ENCODE measurements at places on chromosomes 2 and 18.

DNA sequence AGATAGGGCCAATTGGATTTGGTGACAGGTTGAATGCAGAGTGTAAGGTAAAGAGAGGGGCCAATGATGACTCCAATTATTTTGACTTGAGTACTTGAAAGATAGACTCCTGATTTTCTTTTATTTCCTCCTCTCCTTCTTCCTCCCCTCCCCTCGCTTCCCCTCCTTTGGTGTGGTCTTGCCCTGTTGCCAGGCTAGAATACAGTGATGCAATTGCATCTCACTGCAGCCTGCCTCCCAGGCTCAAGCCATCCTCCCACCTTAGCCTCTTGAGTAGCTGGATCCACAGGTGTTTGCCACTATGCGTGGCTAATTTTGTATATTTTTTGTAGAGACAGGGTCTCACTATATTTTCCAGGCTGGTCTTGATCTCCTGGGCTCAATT lies 2.3 kb downstream of the DGUOK start:
- DNase-seq: no peak

GRCh38 chr2:216661639-216662375 lies 28.6 kb downstream of the IGFBP2 start:
- no peak for DNase-seq

- no peak for DNase-seq
Measured at GRCh38 chr2:5360081-5360480, 332.1 kb upstream of the SOX11 start.

- no peak for DNase-seq
Measured at GRCh38 chr2:156346731-156347130, 14.2 kb upstream of the NR4A2 start.

- DNase-seq: no peak
Measured at GRCh38 chr2:196372811-196373664, 201.7 kb upstream of the STK17B start.

DNA sequence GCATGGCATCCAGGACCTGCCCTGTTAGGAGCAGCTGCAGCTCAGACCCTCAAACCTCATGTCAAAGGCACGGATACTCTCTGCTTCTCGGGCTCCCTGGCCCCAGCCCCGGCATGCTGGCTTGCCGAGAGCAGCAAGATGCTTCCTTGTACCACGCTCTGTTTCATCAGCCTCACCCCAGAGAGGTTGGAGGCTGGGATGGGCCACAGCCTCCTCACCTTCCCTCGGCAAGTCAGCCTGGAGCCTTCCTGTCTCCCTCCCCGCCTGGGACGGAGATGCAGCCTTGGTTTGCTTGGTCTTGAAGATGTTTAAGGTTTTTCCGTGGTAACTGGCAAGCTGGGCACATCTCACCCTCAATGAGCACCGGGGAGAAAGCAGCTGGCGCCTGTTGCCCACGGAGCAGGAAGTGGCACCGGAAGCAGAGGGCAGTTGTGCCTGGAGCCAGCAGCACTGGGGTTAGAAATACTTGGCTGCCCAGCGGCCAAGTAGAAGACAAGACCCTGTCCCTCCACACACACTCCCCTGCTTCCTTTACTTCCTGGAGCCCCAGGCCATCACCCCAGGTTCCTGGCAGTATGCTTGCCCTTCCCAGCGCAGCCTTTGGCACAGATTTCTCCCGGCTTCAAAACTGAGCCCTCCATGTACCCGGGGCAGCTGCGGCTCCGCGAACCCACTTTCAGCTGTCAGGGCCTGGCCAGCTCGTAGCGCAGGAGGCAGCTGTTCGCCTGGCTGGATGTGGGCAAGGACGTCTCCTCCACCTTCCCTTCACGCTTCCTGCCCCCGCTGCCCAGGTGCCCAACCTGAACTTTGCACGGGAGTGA lies 17.4 kb downstream of the FBLN7 start:
- DNase-seq: no peak

DNA sequence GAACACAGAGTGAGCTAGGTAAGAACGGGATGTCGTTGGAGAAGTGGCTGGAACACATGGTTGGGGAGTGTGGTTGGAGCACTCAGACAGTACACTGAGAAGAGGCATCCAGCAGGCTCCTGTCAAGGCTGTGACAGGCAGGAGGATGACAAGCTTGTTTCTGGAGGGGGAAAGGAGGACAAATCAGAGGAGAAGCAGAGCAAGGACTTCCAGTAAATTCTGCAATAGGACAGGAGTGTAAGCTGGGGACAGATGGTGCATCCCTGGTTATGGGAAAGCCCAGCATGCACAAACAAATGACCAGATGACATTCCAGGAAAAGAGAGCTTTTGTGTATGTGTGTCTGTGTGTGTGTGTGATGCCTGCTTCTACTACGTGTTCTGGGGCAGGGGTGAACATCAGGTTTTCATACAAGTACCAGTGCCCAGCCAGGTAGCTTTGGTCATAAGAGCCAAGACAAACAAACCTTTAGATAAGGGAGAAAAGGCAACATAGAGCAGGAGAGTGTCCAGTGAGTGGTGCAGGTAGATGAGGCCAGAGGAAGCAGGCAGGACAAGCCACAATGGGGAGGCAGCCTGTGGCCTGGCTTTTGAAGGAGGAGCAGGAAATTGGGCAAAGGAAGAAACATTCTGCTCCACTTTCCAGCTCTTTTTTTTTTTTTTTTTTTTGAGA lies 32.1 kb upstream of the MAPK4 start:
- DNase-seq: no peak

- no peak for DNase-seq
Measured at GRCh38 chr18:36468161-36468560, 170.6 kb downstream of the FHOD3 start.

GRCh38 chr2:155689791-155690190 lies 642.7 kb downstream of the NR4A2 start:
- no peak for DNase-seq

GRCh38 chr18:10912790-10913545 lies 236.4 kb downstream of the PIEZO2 start:
- no peak for DNase-seq

GRCh38 chr18:39414009-39414700 lies 1848.6 kb upstream of the CELF4 start:
- peak; percentile 7 for DNase-seq

GRCh38 chr2:195706161-195706900 lies 49.3 kb downstream of the SLC39A10 start:
- DNase-seq: no peak

- DNase-seq: no peak
Measured at GRCh38 chr2:64398516-64399129, 55.3 kb upstream of the LGALSL start.

DNA sequence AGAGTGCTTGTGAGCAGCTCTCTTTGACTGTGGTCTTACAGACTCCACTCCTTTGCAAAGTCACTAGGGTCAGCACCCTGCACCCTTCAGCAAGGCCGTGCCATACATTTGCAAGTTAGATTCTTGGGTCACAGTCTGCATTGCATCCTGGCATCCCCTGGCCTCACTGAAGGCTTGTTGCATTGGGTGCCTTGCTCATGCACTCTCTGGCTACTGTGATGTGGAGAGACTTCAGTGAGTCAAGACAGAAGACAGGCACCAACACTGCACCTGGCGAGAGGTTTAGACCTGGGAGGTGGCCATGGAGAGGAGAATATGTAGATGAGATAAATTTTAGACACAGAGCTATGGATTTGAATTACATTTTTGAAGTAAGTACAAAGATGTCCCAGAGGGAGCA lies 146.4 kb upstream of the COPS8 start:
- no peak for DNase-seq

DNA sequence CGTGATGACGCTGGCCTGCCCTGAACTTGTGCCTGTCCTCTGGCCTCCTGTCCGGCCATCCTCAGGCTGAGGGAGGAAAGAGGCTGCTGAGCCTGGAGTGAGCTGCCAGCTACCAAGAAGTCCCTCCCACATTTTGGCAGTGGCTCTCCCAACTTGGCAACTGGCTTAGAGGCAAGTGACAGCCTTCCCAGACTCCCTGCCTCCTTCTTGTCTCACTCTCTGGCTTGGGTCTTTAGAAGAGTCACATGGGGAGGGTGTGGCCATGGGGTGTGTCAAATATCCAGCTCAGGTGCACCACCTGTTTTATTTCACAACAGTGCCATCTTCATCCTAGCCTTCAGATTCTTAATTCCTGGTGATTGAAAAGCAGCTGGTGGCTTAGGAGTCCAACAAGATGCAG lies 222.9 kb downstream of the PRKCE start:
- DNase-seq: no peak

- no peak for DNase-seq
Measured at GRCh38 chr2:162061021-162061420, 13.0 kb downstream of the DPP4 start.
